ENCODE measurements at places on chromosomes 7 and 10.

DNA sequence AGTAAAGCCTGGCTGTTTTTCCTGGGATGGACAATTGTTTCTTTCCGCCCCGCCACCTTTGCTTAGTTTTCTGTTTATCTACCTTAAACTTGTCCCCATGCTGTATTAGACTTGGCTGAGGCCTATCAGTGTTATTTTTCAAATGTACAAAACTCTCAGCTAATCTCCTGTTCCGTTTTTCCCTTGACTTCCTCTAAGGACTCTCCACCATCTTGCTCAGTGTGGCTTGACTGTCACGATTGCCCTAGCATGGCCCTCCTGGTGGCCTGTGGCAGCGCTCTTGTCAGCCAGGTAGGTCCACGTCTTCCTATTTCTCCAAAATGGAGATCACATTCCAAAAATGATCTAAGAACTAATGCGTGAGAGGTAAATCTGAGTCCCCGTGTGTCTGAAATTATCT is 36.7 kb downstream of the BAIAP2L1 start:
- DNase-seq = no peak

GRCh38 chr7:7639847-7640220 is 718 bp upstream of the UMAD1 start:
- peak; percentile 66 for DNase-seq

- DNase-seq = no peak
Measured at GRCh38 chr10:1735562-1735961, 1.8 kb downstream of the ADARB2 start.

GRCh38 chr10:93091960-93092359 is 18.3 kb downstream of the CYP26A1 start:
- DNase-seq = no peak

DNA sequence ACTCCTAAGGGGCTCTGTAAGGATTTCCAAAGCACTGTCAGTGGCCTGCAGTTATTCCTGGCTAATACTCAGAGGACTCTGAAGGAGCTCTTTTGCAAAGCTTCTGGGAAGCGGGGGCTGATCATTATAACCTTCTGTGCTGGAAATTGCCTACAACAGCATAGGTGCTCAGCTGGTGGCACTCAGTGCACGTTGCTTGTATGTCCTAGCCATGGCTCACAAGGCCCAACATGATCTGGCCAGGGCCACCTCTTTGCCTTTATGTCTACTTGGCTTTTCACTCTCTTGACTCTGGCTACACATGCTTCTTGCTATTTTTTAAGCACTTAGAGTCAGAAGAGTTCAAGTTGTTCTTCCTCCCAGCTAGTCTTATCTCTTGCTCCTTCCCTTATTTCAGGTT is 17.5 kb downstream of the LAMB4 start:
- DNase-seq = no peak

DNA sequence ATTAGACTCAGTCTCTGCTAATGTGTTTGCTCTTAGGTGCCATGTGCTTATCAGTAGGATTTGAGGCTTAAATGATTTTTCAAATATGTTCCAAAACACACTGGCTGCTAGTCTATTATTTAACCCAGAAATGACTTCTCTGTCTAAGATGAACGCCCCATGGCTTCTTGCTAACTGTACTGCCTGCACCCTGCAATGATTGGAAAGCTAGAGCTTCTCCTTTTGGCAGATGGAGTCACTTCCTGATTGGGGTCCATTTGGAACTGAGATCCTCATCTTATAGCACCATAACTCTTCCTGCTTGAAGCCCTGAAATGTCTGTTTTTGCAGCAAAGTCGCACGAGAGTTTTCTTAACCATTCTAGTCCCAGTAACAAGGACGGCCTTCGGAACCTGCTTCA is 186.5 kb upstream of the ADO start:
- DNase-seq = no peak

- no peak for DNase-seq
Measured at GRCh38 chr10:4776234-4776638, 49.8 kb upstream of the AKR1E2 start.

- DNase-seq = no peak
Measured at GRCh38 chr7:71896535-71896934, 515.6 kb downstream of the CALN1 start.

- no peak for DNase-seq
Measured at GRCh38 chr10:50407076-50407801, 155.9 kb upstream of the ASAH2 start.

DNA sequence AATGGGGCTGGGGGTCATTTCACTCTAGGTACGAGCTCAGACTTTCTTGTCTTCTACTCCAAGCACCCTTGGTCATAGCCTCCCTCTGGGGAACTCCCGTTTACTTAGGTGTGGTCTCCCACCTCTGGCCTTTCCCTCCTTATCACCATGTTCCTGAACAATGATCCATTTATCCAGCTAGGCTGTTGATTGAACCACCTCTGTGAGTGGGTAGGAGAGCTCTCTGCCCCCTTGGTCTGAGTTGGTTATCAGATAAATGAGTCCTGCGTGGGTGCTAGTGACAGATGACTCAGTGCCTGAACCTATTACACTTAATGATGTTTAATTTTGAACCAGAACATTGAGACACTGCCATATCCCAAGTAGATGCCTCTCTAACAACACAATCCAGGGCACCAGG is 9.4 kb downstream of the BLNK start:
- DNase-seq = no peak

DNA sequence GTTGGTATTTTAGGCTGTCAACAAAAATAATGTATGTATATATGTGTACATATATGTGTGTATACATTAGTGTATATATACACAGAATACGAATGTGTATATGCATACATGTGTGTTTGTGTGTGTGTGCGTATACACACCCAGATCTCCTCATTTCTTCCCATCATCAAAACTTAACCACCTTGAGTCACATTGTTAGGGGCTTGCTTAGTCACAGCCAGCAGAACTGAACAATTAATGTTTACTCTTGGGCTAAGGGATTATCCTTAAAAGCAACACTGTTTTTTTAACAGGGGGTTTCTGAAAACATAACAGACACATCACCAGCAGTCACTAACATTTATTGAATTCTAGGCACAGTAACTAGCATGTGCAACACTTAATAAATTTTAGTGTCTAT is 83.0 kb upstream of the ASAH2 start:
- DNase-seq = no peak

- DNase-seq = peak; percentile 14
Measured at GRCh38 chr7:100476903-100477870, 1.8 kb downstream of the TSC22D4 start.

DNA sequence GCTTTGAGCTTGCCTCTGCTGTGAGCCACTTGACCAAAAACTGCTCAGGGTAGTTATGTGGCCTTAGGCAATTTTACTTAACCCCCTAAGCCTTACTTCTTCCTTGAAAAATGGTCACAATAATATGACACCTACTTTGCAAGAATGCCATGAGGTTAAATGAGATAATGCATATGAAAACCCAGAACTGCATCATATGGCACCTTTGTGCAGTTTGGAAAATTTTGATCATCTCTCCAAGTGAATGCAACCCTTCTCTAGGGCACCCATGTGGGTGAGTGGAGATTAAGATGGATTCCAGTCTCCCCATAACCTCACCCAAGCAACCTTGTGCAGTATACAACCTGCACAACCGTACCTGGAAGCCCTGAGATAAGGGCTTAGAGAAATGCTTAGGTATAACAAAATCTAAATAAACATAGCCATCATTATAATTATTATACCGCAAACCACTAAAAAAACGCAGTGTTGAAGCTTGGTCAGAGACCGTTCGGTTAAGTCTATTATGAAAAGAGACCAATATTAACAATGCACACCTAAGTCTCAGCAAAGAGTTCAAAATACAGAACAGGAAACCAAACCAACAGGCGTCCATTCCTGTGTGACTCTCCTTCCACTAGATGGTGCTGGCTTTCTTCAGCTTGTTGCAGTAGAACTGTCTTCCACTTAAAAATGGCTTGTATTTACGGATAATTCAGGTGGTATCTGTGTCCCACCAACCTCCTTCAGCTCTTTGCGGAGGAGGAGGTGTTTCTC is 21.0 kb upstream of the ASB15 start:
- no peak for DNase-seq
